Naive B cell (primary cell): ENCODE measurements at places on chromosomes 2 and 18. TPM values are rescaled to one million over a fixed set of nuclear protein-coding genes. Genes with fewer than 3 reads are reported as not detected.

DNA sequence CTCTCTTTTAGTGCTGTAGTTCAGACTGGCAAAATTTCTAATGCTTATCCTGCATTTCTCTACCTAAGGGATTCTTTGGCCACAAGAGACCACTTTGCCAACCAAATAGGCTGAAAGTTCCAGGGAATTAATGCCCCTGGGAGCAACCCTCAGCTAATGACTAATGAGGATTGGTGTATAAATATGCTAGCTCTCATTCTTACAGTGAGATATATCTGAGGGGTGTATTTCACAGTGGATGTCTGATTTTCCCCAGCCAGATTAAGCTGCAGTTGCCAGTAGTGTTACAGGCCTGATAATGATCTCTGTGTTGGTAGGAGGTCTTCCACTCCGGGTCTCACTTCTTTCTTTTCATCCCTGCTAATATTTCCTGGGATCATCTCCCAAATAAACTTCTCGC, 90.4 kb downstream of the GULP1 start:
- DNase-seq: no peak
- no peak overlapping the region for H3K4me3 ChIP-seq
- no peaks in the 10 kb centered on the region for H3K27me3 ChIP-seq
- no peak overlapping the region for H3K27ac ChIP-seq
- H3K4me1 ChIP-seq: no peaks in the 10 kb centered on the region

DNA sequence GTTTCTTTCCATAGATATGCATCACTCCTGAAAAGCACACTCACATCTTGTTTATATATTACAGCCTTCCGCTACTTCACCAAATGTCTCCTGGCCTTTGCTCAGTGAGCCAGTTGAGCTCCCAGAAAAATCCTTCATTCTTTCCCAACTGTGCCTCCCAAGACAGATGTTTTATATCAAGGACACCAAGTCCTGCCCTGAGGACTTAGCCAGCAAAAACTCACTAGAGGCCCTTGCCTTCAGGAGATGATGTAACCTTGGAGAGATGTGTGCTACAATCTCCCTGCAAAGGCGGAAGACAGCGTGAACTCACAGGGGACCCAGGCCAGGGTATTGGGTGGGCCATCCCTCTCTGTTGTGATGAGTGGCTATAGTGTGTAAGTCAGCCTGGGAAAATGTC, 86.1 kb upstream of the CTAGE1 start:
- H3K27ac ChIP-seq: no peak overlapping the region
- no peak overlapping the region for H3K4me3 ChIP-seq
- no peaks in the 10 kb centered on the region for H3K4me1 ChIP-seq
- no peaks in the 10 kb centered on the region for H3K36me3 ChIP-seq

DNA sequence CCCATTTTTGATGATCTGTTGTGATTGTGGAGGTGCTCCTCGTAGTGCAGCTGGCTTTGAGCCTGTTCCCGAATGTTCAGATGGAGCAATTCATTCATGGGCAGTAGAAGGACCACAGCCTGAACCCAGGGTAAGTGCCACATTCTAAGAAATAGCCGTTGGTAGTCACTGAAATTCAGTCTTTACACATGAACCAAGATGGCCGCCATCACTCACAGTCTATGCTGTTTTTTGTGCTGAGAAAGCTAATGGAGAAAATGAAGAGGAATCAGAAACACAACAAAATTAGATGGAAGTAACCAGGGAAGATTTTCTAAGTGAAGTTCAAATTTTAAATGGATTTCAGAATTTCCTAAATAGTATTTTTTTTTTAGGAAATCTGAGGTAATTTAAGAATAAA, 25.5 kb downstream of the DSG1 start:
- H3K27ac ChIP-seq: no peak overlapping the region
- H3K4me3 ChIP-seq: no peak overlapping the region
- no peaks in the 10 kb centered on the region for H3K4me1 ChIP-seq
- no peaks in the 10 kb centered on the region for H3K27me3 ChIP-seq

DYSF gene
- polyA plus RNA-seq: not detected

GRCh38 chr2:73851274-73851673, 22.5 kb downstream of the STAMBP start:
- H3K4me3 ChIP-seq: no peak overlapping the region
- no peak overlapping the region for H3K27ac ChIP-seq
- DNase-seq: no peak
- H3K4me1 ChIP-seq: peaks cover under 1% of the 10 kb centered on the region
- H3K27me3 ChIP-seq: no peaks in the 10 kb centered on the region
- H3K36me3 ChIP-seq: peaks cover 33% of the 10 kb centered on the region

DNA sequence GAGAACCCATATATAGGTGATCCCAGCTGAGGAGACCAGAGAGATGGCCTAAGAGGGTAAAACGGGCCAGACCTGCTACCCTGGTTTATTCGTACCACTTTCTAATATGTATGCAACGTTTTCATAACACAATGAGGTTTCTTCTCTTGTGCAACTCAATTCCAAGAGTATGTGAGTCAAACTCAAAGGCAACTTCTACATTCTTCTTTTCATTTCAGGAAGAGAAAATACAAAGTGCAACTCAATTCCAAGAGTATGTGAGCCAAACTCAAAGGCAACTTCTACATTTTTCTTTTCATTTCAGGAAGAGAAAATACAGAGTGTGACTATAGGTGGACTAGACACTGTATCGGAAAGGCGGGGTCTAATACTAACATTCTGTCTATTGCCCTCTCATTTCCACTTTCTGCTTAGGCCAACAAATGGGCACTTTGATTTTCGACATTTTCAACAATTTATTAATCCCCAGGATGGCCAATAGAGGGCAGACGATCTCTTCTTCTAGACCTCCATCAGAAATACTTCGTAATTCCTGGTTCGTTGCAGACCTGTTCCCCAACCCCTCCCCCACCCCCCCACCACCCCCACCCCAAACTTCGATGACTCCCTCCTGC, 3.7 kb upstream of the CRIM1 start:
- H3K36me3 ChIP-seq: no peaks in the 10 kb centered on the region
- H3K27ac ChIP-seq: no peak overlapping the region
- H3K27me3 ChIP-seq: no peaks in the 10 kb centered on the region
- peak; percentile 36 for DNase-seq
- H3K4me3 ChIP-seq: no peak overlapping the region

GRCh38 chr2:29393676-29394075, 278.5 kb downstream of the CLIP4 start:
- no peaks in the 10 kb centered on the region for H3K36me3 ChIP-seq
- H3K27me3 ChIP-seq: peaks cover 28% of the 10 kb centered on the region
- H3K4me1 ChIP-seq: no peaks in the 10 kb centered on the region
